Natural killer cell (primary cell): ENCODE measurements at places on chromosomes 13 and 19. TPM values are rescaled to one million over a fixed set of nuclear protein-coding genes. Genes with fewer than 3 reads are reported as not detected.
A peak's percentile ranks its signal among the peaks of the same experiment; 100 is the strongest.

- no peak for DNase-seq
These were observed 8.9 kb upstream of the TMEM160 start for GRCh38 chr19:47057328-47057727.

DNA sequence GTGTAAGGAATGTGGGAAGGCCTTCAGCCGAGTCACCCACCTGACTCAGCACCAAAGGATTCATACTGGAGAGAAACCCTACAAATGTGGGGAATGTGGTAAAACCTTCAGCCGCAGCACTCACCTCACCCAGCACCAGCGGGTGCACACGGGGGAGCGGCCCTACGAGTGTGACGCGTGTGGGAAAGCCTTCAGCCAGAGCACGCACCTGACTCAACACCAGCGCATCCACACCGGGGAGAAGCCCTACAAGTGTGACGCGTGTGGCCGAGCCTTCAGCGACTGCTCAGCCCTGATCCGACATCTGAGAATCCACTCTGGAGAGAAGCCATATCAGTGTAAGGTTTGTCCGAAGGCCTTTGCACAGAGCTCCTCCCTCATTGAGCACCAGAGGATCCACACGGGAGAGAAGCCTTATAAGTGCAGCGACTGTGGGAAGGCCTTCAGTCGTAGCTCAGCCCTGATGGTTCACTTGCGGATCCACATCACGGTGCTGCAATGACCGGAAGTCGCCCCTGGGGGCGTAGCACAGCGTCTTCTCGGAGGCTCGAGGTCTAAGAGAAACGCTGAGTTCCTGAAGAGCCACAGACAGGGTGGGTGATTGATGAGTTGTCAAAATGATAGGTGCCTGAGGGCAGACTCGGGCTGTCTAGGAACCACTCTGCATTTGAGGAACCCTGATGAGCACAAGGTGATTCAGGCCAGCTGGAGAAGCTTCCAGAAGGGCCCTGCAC is 12.2 kb downstream of the ZSCAN22 start:
- DNase-seq = no peak

- no peak for DNase-seq
These were observed 498.2 kb downstream of the IRS2 start for GRCh38 chr13:109288151-109288709.

DNA sequence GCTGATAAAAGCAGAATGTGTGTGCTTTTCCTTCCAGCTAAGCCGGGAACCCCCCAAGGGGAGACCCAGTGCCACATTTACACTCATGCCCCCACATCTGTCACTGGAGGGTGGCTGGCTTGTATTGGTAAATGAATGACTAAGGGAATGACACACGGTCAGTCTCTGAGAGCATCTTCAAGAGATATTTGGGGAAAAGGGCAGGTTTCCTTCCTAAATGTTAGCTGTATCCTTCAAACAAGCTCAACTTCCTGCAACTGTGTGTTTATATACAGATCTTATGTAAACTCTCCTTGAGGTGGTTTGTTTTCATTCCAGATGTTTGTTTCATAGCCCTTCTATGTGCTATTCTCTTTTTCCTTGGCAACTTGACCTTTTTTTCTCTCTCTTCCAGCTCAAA is 192.6 kb downstream of the COL4A1 start:
- no peak for DNase-seq

GRCh38 chr19:11018763-11019162 is 57.9 kb downstream of the SMARCA4 start:
- DNase-seq = no peak

- no peak for DNase-seq
These were observed 81.3 kb upstream of the FRY start for GRCh38 chr13:31950111-31950815.

DNA sequence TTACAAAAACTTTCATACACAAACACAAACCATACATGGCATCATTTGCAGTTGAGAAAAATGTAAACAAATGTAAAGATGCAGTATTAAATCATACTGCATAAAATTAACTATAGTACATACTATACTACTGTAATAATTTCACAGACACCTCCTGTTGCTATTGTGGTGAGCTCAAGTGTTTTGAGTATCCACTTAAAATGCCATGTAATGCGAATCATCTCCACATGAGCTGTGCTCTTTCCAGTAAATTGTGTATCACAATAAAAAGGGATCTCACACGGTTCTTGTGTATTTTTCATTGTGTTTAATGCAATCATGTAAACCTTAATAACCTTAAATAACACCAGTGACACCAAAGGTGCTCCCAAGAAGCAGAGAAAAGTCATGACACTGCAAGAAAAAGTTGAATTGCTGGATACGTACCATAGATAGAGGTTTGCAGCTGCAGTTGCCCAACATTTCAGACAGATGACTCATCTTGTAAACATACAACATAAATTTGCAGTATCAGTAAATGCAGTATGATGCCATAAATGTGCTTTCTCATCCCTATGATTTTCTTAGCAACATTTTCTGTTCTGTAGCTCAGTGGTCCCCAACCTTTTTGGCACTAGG is 166.6 kb downstream of the RAP2A start:
- DNase-seq = no peak

DNA sequence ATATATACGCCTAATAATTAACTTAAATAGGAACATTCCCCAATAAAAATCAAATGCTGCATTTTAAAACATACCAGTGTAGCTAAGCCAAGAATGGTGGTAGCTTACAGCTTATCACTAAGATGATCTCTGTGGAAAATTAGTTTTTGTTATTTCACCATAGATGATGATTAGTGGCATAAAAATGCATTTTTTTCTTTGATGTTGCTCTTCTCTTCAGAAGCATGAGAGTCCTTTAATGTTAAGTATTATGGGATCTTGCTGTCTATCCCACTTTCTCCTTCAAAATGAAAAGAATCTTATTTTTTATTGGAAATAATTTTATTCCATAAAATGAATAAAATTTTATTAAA is 731.0 kb downstream of the SLITRK1 start:
- no peak for DNase-seq

- DNase-seq = no peak
These were observed 44.2 kb upstream of the HOMER3 start for GRCh38 chr19:18985257-18985656.

- DNase-seq = no peak
These were observed 570.3 kb downstream of the PCDH9 start for GRCh38 chr13:66659701-66660467.

GRCh38 chr13:50989476-50989875 is 79.9 kb downstream of the RNASEH2B start:
- no peak for DNase-seq

- DNase-seq = no peak
These were observed 64.4 kb downstream of the TRPM4 start for GRCh38 chr19:49222011-49222410.

- DNase-seq = no peak
These were observed 1075.2 kb downstream of the UQCRFS1 start for GRCh38 chr19:28137772-28138171.

- DNase-seq = peak; percentile 41
These were observed 16.0 kb downstream of the LSM4 start for GRCh38 chr19:18306888-18307260.

DNA sequence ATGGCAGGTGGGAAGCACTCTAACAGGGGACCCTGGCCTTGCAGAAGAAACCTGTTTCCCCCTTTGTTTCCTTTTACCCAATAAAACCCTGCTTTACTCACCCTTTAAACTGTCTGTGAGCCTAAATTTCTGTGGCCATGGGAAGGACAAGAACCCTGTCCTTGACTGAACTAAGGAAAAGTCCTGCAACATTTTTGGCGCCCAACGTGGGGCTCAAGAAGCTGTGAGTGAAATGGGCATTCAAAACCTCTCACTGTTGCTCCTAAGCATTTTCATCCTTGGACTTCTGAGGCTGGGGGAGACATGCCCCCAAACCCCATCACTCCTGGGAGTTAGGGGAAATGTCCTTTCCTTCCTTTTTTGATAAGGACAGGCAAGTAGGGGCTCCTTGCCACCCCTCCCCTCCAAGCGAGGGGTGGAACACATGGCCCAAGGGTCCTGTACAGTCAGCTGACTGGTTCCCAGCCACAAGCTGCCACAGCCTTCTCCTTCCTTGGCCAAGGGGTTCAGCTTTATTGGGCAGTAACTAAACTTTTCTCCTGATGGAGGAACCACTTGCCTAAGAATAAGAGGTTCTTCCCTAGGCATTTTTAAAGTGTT is 381.6 kb downstream of the KLF5 start:
- no peak for DNase-seq

DNA sequence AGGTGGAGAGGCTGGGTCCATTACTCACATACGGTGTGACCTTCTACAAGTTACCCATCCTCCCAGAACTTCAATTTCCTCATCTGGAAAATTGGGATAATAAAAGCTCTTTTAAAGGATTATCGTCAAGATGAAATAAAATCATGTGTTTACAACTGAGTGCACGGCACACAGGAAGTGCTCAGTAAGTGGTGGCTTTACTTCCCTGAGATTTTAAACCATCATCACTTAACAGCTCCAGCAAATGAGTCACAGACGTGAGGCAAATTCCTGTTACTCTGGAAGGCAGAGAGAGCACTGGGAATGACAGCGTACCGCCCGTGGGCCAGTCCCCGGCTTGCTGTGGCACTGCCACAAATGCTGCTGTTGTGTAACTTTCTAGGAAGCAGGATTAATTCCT is 64.1 kb downstream of the MRPL57 start:
- no peak for DNase-seq

GRCh38 chr19:49746206-49746958 is 16.7 kb downstream of the TSKS start:
- DNase-seq = peak; percentile 60

- DNase-seq = no peak
These were observed 16.2 kb upstream of the ZNF763 start for GRCh38 chr19:11948646-11949045.

DNA sequence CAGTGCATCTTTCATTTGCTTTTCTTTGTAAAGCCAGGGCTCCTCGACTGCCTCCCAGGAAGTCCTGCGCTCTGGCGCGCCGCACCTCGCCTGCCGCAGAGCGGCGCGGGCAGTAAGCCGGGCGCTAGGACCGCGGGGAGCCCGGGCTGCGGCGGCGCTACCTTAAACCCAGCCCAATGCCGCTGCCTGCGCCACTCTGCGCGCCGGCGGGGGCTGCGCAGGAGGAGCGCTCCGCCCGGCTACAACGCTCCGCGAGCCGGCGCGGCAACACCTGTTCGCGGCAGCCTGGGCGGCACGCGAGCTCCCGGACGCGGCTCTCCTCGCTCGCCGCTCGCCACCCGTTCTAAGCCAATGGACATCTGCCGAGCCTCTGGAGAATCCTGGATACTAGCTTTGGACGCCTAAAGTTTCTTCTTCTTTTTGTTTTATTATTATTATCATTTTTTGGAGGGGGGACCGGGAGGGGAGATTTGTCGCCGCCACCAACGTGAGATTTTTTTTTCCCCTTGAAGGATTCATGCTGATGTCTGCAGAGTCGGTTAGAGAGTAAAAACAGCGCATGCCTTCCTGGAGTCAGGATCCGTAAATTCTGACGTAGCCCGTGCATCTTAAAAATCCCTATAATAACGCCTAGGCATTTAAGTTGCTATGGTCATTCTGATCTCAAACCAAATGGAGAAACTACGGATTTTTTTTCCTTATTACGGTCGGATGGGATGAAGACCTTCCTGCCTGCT is at the start of gene FGF9:
TSS of gene FGF9 (plus strand) at position 191 of the 737 bp plus-strand sequence. CDS start 840 bp downstream, outside the sequence.
- peak; percentile 92 for DNase-seq

- no peak for DNase-seq
These were observed 2613.9 kb upstream of the PCDH20 start for GRCh38 chr13:64029343-64030093.

DNA sequence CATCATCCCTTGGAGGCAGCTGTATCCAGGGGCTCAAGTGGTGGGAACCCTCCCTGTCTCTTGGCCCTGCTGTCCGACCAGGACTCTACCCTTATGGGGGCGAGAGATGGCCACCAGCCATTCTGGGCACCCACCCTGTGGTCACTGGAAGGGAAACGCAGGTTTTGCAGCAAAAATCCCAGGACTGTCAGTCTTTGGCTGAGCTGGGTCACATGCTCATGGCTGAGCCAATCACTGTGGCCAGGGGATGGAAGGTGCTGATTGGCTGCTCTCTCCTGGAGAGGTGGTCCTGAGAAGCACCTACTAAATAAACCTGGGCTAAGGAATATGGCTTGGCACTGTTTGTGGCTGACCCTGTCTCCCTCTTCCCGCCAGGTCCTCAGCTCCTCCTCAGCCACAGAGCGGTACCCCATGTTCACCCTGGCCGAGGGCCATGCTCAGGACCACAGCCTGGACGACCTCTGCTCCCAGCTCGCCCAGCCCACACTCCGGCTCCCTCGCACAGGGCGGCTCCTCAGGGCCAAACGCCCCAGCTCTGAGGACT is 8.9 kb downstream of the ATG4D start:
- peak; percentile 48 for DNase-seq

DNA sequence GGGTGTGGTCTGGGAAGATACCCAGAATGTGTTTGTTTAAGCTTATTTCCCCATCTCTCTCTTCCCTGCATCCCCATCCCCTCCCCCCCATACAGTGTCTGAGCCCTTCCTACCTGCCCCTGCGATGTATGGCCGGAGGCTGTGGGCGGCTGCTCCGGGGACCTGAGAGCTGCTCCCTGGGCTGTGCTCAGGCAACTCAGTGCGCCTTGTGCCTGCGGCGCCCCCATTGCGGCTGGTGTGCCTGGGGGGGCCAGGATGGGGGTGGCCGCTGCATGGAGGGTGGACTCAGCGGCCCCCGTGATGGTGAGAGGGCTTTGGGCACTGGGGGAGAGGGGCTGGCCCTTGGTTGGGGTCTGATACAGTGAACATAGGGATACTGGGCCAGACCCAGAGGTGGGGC is 21.7 kb downstream of the CNFN start:
- no peak for DNase-seq

GRCh38 chr13:93625536-93625935 is 398.9 kb downstream of the GPC6 start:
- DNase-seq = no peak

- DNase-seq = peak; percentile 78
These were observed 32.2 kb downstream of the ZNF136 start for GRCh38 chr19:12194827-12195731.

- no peak for DNase-seq
These were observed 170.1 kb upstream of the SLITRK6 start for GRCh38 chr13:85969331-85969730.

- DNase-seq = no peak
These were observed 50.1 kb upstream of the OBI1 start for GRCh38 chr13:78709028-78709427.

SLC25A41 gene
- total RNA-seq = not detected

PTGIR gene
- 1.4 TPM for total RNA-seq

TUBB4A gene
- 1.8 TPM for total RNA-seq

SHISA7 gene
- total RNA-seq = not detected

FUT1 gene
- total RNA-seq = 0.18 TPM

ZNF414 gene
- total RNA-seq = 42.1 TPM

KLK4 gene
- total RNA-seq = not detected

COLGALT1 gene
- total RNA-seq = 55.4 TPM

NEK5 gene
- not detected for total RNA-seq

C19orf73 gene
- total RNA-seq = 2.3 TPM

SLC25A15 gene
- total RNA-seq = 5.8 TPM

PCP2 gene
- 5.4 TPM for total RNA-seq

KLK15 gene
- not detected for total RNA-seq

MYO16 gene
- total RNA-seq = not detected

ZNF439 gene
- 9.6 TPM for total RNA-seq

SLC6A16 gene
- total RNA-seq = 7.2 TPM
